ENCODE measurements at places on chromosomes 2 and 18.
A peak's percentile ranks its signal among the peaks of the same experiment; 100 is the strongest.

DNA sequence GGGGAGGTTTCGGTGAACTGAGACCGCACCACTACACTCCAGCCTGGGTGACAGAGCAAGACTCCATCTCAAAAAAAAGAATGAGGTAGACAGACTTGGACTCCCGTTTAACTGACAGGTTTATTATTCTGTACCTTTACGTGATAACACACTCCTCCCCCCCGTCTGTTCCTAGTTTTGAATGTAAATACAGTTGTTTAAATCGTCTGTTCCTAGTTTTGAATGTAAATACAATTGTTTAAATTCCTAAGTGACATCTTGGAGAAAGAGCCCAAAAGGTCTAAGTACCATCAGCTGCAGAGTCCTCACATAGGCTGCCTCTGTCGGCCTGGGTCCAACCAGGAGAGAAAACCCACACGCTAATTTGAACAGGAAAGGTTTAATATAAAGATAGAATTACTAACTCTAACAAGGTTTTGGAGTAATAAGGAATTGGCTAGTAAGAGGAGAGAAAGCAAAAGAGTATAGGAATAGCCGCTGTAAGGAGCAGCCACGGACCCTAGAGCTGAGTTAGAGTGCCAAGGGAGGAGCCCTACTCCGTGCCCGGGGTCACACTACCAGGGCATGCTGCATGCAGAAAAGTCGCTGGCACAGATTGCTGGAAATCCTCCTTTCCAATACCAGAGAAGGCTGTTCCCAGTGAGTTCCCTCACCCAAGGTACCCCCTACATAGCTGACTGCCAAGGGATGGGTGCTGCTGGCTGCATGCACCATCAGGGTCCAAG is 83.5 kb upstream of the RANBP2 start:
- peak; percentile 40 for DNase-seq

DNA sequence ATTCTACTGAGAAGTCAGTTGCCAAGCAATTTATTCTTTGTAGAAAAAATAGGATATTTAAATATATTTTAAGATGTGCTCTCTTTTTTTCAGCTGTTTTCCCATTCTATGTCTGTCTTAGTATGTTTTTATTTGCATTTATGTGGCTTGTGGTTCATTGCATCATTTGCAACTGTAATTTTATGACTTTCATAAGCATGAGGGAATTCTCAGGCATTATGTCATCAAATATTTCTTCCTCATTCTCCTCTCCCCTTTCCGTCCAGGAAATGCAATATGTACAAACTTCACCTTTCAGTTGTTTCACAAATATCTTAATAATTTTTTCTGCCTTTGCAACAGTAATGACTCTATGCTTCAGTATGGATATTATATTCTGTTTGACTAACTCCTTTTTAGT is 560.2 kb upstream of the LRATD1 start:
- no peak for DNase-seq

GRCh38 chr2:142615876-142616275 is 261.6 kb upstream of the KYNU start:
- no peak for DNase-seq

DNA sequence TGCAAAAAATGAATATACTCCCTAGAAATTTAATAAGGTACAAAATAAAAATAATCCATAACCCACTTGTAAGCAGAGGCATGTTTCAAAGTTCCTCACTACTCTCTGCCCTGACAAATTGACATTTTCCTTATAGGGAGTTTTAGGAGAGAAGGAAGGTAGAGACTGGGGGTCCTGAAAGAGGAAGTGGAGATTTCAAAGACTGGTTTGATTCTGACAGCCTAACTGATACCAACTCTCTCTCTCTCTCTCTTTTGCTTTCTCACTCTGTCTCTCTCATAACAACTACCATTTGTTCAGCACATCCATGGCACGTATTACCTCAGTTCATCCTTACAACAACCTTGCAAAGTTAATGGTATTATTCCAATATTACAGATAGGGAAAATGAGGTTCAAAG is 18.6 kb downstream of the FZD7 start:
- no peak for DNase-seq

GRCh38 chr2:393711-394696 is 106.1 kb upstream of the ALKAL2 start:
- DNase-seq = no peak

DNA sequence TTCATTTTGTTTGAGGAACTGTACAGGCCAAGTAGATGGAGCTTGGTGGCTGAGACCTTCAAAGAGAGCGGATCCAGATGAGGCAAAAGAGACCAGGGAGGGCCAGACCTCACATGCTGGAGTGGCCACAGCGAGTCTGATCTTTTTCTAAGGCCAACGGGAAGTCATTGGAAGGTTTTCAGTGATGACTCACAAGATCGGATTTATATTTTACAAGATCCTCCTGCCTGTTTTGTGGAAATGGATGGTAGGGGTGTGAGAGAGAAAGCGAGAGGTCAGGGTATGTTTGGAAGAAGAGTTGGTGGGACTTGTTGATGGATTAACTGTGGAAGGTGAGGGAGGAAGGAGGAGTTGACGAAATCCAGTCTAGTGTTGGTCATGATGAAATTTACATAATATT is 44.6 kb upstream of the TUBA3D start:
- no peak for DNase-seq

DNA sequence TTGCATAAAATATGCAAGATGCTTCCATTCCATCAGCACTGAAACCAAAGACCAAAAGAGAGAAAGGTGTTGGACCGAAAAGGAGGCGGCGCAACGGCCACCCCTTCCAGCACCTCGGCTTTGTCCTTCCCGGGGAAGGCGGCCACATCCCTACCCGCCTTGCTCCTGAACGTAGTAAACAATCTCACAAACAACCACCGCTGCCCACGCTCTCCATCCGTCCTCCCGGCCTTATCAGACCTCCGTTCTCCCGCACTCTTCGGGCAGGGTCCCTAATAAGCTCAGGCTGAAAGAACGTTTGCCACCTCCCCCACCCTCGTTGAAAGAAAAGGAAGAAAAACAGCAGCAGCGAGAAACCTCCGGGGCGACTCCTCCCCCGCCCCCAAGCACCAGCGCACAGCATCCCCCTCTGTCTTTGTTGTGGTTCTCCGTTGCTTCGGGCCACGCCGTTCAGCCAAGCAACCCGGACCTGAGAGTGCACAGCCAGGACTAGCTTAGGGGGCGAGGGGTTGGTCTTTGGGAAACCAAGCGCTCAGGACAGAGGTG is 4.4 kb downstream of the EVX2 start:
- DNase-seq = no peak

GRCh38 chr2:79899196-79899595 is 386.3 kb downstream of the CTNNA2 start:
- no peak for DNase-seq

- no peak for DNase-seq
Measured at GRCh38 chr18:35203067-35203466, 37.8 kb upstream of the ZNF397 start.

DNA sequence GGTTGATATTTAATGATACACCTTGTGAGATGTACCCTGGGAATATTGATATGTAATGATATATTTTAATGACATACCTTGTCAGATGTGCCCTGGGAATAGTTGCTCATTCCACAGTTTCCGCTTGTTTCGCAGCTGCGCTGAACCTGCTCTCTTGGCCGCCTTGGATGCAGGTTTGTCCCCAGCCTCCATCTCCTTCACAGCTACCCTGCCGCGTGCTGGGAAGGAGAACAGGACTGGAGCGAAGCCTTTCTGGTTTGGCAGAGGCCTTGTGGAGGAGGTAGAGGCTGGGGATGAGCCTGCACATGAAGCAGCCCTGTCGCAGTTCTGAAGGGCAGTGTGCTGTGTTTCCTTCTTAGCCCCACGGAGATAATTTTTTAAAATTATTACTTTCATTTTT is 14.6 kb downstream of the ATG4B start:
- no peak for DNase-seq

- DNase-seq = no peak
Measured at GRCh38 chr18:31380912-31381311, 4.3 kb downstream of the DSG4 start.

GRCh38 chr2:4370422-4371090 is 667.2 kb downstream of the DCDC2C start:
- no peak for DNase-seq

DNA sequence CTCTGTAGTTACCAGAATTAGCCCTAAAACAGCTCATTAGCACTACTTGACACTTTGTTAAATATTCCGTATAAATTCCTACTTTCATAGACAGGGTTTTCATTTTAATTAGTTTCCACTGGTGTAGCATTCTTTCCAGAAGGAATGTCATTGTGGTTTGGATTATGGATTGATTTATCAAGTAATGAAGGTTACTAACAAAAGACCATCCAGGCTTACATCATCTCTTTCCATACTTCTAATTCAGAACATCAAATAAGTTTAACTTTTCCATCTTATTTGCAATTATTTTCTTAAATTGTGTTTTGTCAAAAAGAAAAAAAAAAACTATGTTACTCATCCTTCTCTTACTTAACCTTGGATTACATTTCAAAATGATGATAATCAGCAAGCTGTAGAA is 231.8 kb upstream of the SPOPL start:
- no peak for DNase-seq

DNA sequence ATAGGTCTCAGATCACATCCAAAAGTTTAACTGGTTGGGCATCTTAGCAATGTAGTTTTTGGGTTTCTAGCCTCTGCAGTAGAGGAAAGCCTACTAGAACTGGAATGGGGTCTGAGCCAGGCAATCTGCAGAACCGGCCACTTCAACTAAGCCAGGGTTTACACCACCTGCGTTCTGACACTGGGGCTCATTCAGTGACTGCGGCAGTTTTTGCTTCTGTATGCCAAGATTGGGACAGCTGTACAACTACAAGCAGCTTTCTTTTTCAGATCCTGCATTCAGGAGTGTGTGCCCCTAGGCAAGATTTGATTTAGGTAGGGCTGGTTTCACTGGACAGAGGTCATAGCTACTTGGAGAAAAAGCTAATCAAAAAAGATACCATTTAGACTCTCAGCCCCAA is 43.7 kb upstream of the IGFBP5 start:
- DNase-seq = no peak

GRCh38 chr18:24456549-24456948 is 3.9 kb upstream of the HRH4 start:
- DNase-seq = no peak

Measured in DMS 273 treated with DMSO at 0.1 percent for 48 hours (cell line).